ENCODE measurements at places on chromosomes 5 and 9.

GRCh38 chr5:180873615-180874520 lies 12.8 kb upstream of the ZFP62 start:
- no peak for DNase-seq

GRCh38 chr5:33272288-33272687 lies 168.5 kb upstream of the TARS1 start:
- DNase-seq, result no peak

DNA sequence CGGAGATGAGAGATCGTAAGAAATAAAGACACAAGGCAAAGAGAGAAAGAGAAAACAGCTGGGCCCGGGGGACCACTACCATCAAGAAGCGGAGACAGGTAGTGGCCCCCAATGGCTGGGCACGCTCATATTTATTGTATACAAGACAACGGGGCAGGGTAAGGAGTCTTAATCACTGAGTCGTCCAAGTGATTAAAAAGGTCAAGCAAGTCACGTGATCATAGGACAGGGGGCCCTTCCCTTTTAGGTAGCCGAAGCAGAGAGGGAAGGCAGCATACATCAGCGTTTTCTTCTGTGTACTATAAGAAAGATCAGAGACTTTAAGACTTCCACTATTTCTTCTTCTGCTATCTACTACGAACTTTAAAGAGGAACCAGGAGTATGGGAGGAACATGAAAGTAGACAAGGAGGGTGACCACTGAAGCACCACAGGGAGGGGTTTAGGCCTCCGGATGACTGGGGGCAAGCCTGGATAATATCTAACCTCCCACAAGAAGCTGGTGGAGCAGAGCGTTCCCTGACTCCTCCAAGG lies 24.6 kb upstream of the QSOX2 start:
- DNase-seq, result no peak

- no peak for DNase-seq
These were observed 870.7 kb upstream of the CDH10 start for GRCh38 chr5:25515525-25515924.

GRCh38 chr5:56227691-56228090 lies 5.4 kb downstream of the ANKRD55 start:
- no peak for DNase-seq

GRCh38 chr5:16903480-16904300 lies 32.4 kb downstream of the MYO10 start:
- DNase-seq, result no peak

DNA sequence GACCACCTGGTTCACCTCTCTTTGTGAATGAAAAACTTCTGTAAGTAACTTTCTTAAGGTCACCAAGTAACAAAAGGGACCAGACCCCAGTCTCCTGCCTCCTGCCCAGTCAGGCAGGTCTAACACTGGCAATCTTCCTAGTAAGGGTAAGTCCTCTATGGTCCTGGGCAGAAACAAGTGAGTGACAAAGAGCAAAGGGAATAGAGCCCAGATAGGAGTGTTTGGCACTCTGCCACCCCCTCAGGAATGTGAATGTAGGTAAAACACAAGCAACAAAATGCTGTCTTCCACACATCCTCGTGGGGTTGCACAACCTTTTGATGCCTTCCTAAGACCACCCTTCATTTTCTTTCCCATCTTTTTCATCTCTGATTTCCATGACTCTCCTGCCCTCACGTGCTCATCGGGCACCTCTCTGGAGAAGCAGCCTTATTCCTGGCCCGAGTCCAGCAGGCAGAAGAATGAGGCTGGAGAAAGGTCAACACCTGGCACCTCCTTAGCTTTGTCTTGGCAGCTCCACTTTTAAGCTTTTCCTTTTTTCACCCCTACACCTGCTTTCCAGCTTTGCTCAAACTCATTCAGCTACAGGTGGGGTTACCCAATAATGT lies 90.2 kb upstream of the LHFPL2 start:
- no peak for DNase-seq

DNA sequence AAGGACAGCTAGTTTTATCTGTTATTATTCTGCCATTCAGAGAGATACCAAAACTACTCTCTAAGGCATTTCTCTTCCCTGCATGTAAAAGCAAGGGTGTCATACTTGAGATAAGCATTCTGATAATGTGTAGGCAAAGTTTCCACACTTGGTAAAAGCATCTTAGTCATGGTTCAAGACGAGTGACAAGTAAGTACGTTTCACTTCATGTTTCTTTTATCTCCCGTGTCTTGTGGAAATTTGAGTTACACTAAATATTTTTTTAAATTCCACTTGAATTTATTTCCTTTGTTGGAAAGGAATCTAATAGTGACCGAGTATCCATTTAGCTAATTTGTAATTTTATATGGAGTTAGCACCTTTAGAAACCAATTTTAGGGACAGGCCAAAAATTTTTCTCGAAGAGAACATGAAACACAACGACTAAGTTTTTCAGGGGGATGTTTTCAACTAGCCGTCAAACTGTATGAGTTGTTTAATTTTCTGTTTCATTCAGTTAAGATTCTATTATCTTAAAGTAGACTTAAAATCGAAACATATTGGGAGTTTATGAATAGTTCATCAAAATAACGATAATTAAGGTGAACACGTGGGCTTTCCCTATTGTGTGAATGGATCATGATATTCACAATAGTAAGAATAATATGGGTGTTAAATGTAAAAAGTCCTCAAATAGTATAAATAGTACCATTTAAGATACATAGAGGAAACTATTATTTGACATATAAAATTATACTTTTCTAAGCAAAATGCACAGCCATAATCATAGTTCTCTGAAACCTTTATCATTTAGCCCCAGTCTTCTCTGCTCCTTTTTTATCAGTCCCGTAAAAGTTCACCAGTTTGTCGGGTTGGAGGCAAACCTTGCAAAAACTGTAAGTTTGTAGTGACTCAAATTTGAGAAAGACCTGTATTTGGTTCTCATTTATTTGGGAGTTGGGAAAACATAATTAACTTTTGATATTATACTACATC lies 1.6 kb downstream of the RFESD start:
- no peak for DNase-seq

DNA sequence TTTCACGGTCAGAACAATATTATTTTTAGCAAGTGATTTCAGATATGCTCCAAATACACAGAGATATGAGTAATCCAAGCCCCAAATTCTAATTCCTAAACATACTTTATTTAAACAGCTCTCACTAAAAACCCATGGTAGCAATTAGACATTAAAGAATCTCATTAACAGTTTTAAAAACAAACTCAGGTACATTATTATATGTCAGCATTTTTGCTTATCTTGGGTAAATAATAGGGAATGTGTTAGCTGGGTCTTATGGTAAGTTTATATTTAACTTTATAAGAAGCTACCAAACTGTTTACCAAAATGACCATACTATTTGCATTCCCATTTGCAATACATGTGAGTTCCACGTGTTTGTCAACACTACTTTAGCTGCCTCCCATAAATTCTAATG lies 511.1 kb downstream of the HTR1A start:
- DNase-seq, result no peak

GRCh38 chr9:2359891-2360471 lies 261.6 kb upstream of the VLDLR start:
- no peak for DNase-seq

GRCh38 chr9:78296201-78296892 lies 578 bp upstream of the PSAT1 start:
- no peak for DNase-seq

DNA sequence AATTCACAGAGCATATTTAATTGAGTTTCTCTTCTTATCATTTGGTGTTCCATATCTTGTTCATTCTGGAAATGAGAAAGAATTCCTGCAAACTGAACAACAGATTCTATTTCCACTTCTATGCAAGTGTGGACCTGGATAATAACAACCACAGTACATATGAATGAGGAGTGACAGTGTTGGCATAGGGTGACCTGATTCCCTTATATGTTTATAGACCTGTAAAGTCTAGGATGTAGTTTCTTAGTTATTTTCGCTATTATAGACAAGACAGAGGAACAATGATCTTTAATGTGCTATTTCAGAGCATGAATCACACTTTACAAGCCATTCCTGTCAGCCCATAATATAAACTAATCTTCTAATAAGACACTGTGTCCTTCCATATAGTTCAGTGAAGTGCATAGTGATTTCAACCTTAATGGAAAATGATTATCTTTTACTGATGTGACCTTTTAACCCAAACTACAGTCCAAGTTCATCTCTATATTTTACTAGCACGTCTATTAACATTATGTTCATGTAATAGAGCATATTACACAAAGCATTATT lies 88.2 kb upstream of the FAM174A start:
- DNase-seq, result no peak

GRCh38 chr5:172898218-172898842 lies 60.9 kb upstream of the RPL26L1 start:
- DNase-seq, result no peak

DNA sequence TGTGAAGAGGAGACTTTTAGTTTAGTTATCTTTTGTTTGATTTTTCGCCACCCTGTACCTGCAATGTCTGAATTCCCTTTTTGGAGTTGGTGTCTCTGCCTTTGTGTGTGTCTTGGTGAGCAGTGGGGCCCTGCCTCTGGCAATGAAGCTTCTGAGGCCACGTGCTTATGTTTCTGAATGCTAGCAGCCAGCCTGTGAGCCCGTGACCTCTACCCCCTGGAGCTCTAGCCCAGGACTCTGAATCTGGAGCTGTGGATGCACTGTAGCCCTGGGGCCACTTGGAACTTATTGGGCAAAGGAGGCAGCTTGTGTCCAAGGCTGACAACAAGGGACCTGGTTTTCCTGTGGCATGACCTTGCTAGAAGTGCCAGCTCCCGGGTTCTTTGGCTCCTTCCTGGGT lies 19.4 kb downstream of the ENTREP1 start:
- DNase-seq, result no peak

- no peak for DNase-seq
These were observed 20.8 kb upstream of the DTWD2 start for GRCh38 chr5:119009131-119009530.

DNA sequence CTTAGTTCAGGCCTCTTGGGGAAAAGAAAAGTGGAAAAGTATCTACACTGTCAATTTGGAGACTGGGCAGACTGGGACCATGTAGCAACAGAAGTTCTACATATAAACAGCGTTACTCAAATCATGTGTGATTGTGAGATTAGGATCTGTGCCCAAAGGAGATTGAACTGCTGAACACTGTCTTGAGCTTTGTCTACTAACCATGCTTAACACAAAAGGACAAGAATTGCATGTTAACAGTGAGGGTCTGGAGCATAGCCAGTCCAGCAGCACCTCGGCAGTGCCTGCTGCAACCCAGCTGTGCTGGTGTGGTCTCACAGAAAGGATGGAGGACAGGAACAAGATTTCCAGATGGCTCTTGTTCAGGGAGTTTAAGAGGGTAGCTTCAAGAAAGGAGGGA lies 5.7 kb downstream of the PAM start:
- no peak for DNase-seq

DNA sequence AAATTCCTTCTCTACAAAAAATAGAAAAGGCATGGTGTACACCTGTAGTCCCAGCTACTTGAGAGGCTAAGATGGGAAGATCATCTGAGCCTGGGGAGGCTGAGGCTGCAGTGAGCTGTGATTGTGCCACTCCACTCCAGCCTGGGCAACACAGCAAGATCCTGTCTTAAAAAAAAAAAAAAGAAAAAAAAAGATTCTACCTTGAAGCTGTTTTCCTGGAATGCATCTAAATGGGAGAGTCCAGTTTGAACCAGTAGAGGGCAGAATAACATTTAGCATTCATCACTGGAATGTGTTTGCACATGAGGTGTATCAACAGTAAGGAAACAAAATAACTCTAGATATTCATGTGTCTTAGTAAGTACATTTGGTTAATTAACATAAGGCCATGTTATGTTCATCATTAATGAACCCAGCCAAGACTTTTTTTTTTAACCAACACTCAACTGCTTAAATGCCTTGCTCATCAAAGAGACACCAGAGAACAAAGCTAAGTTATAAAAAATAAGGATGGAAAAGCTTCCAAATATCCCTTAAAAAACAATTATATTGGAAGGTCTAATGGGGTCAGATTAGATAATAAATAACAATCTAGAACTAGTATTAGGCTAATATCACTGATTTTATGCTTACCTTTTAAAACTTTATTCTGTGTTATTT lies 16.1 kb downstream of the IFNE start:
- no peak for DNase-seq

GRCh38 chr5:33850100-33850594 lies 41.6 kb downstream of the ADAMTS12 start:
- no peak for DNase-seq

- no peak for DNase-seq
These were observed 311.3 kb downstream of the SPATA31D1 start for GRCh38 chr9:82299870-82300269.

GRCh38 chr9:93191354-93191660 lies 7.4 kb downstream of the WNK2 start:
- DNase-seq, result no peak

DNA sequence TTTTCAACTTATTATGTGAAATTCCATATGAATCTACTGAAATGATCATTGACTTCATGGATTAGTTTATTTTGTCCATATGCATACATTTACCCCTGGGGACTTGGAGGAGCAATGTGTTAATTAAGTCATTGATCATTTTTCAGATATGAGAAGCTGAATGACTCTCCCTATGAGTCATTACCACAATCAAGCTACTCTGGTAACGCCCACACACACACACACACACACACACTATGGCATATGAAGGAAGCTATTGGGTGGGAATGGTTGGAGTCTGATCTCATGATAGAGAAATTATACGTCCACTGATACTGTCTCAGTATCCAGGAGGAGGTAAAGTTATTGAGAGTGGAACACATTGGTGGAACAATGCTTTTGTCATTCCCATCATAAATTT lies 528.9 kb downstream of the AGTPBP1 start:
- no peak for DNase-seq

GRCh38 chr9:14438232-14439021 lies 124.5 kb upstream of the NFIB start:
- no peak for DNase-seq

GRCh38 chr9:134384811-134385479 lies 58.7 kb downstream of the RXRA start:
- no peak for DNase-seq

DNA sequence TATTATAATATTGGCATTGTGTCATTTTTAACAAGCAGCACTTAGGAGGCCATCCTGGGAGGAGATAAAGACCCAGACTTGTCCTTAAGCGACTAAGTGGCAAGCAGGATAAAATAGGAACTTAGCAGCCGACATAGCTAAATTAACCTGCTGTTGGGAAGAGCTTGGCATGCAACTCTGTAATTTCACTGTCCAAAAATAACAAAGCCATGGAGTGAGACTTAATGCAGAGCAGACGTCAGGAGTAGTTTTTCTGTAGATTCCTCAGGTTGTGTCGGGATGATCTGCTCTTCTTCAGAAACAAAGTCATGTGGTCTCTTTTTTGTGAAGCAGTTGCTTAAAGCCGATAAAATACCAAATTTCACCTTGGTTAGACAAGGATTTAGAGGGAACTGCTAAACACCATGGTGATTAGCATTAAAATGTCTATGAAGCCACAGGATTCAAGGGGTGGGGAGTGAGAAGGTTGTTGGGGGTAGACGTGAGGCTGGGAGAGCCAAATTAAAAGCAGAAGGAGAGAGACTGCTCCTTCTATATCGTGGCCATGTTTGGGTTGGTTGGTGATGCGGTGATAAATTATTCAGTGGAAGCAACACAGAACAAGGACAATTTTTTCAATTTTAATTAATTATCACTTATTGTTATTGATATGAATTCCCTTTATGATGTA lies 303.0 kb downstream of the CSNK1G3 start:
- no peak for DNase-seq

Data from stimulated activated CD8-positive, alpha-beta memory T cell treated with anti-CD3 and anti-CD28 coated beads, Interleukin-7, amount 100 ng/mL, for 1 hour (primary cell).